MM.1S (cell line): ENCODE measurements at places on chromosomes 13 and 19.
A peak's percentile ranks its signal among the peaks of the same experiment; 100 is the strongest.

- H3K4me3 ChIP-seq: no peak overlapping the region
- no peaks in the 10 kb centered on the region for H3K27me3 ChIP-seq
- H3K4me1 ChIP-seq: no peaks in the 10 kb centered on the region
- no peak overlapping the region for H3K27ac ChIP-seq
- no peak for DNase-seq
Observed at GRCh38 chr13:37640499-37640898, 41.9 kb upstream of the POSTN start.

DNA sequence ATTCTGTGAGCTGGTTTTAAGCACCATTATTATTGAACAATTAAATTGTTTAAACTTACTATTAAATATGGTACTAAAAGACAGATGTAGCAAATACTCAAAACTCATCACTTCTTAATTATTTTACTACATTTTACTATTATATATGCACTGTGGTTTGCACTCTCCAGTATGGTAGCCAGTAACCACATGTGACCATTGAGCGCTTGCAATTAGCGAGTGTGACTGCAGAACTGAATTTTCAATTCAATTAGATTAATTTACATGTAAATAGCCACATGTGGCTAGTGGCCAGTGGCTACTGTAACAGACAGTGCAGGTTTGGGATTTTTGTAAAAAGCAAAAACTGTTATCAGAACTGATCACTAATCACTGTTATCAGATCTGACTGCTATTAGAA, 208.2 kb upstream of the SOX21 start:
- no peak overlapping the region for H3K27ac ChIP-seq
- no peaks in the 10 kb centered on the region for H3K27me3 ChIP-seq
- no peak overlapping the region for H3K4me3 ChIP-seq
- no peak for DNase-seq
- no peaks in the 10 kb centered on the region for H3K36me3 ChIP-seq
- no peaks in the 10 kb centered on the region for H3K4me1 ChIP-seq

DNA sequence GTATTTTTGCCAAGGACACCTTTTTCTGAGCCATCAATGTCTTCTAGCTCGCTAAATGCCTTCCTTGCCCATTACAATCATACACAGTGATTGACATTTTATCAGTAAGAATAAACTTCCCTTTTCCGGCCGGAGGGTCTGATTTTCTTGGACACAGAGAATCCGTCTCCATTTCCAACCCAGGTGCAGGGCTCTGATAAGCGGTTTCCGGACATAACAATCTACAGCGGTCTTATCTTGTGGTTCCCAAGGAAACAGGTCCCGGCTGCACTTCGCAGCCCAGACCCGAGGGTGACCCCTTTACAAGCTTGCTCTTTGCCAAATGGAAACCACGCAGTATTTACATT, 5.1 kb upstream of the ZNF77 start:
- H3K27ac ChIP-seq: no peak overlapping the region
- no peaks in the 10 kb centered on the region for H3K36me3 ChIP-seq
- no peak for DNase-seq
- peak overlapping the region; percentile 62 for H3K4me3 ChIP-seq

- H3K36me3 ChIP-seq: no peaks in the 10 kb centered on the region
- peaks cover 97% of the 10 kb centered on the region for H3K27me3 ChIP-seq
- no peaks in the 10 kb centered on the region for H3K4me1 ChIP-seq
- no peak overlapping the region for H3K27ac ChIP-seq
Observed at GRCh38 chr19:3401004-3401768, 34.8 kb downstream of the NFIC start.

- no peak for DNase-seq
- H3K4me3 ChIP-seq: no peak overlapping the region
- no peaks in the 10 kb centered on the region for H3K4me1 ChIP-seq
- no peak overlapping the region for H3K27ac ChIP-seq
Observed at GRCh38 chr13:27008733-27009132, 162.9 kb downstream of the USP12 start.

DNA sequence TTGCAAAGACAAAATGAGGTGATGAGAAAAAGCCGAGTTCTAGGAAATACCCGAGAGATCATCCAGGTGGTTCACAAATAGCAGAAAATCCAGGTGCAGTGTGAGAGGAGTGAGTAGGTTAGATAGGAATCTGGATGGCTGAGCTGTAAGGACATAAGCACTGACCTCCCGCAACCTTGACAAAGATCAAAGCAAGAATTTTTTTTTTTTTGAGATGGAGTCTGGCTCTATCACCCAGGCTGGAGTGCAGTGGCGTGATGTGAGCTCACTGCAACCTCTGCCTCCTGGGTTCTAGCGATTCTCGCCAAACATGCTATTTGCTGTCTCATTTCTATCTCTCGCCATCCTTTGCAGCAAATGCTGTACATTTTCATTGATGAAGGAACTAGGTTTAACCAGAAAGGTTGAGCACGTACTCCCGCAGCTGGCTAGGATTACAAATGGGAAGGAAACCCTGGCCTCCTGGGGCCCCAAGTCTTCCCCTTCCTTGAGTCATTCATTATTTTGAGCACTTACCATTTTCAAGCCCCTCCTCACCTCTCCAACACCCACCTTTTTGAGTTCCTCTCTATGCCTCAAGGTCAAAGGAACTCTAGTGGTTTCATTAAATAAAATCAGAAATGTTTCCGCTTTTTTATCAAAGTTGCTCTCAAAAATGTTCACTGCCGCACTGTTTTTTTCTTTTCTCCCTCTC, 38.8 kb downstream of the NLRP12 start:
- no peaks in the 10 kb centered on the region for H3K27me3 ChIP-seq
- no peaks in the 10 kb centered on the region for H3K4me1 ChIP-seq
- no peak for DNase-seq
- H3K27ac ChIP-seq: no peak overlapping the region

DNA sequence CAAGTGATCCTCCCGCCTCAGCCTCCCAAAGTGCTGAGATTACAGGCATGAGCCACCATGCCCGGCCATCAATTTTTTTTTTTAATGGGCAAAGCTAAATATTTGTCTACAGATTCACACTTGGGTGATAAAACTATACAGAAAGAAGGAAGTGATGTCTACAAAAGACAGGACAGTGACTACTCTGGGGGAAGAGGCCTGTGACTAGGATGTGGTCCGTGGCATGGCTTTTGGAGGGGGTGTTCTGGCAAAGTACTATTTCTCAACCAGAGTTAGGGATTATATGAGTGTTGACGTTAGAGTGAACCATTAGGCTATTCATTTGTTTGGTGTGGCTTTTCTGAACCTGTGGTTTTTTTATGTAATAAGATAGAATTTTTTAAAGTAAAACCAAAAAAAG, 42.7 kb downstream of the INSR start:
- no peak overlapping the region for H3K4me3 ChIP-seq
- H3K27me3 ChIP-seq: no peaks in the 10 kb centered on the region
- no peak for DNase-seq
- H3K4me1 ChIP-seq: no peaks in the 10 kb centered on the region

DNA sequence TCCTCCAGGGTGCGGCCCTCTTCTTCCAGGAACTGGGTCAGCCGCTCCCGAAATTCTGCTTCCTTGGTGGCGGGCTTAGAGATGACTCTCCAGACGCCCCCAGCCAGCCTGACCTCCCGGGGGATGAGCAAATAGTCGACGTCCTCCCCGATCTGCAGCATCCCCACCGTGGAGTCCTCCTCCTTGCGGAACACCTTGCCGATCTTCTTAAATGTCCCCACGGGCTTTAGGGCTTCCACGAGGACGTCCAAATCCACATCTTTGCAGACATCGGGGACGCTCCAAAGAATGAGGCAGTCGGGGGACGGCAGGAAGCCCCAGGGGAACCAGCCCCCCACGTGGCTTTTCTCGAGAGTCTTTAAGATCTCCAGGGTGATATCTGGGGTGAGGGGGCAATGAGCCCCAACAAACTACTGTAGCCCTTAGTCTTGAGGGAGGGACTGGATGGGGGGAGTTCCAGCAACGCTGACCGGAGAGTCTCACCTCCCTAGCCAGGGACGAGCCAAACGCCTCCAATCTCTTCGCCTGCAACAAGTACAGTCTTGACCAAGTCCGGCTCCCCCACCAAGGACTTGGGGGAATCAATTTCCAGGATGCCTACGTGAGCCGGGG, 608 bp downstream of the CCDC8 start:
- H3K4me3 ChIP-seq: no peak overlapping the region
- H3K27me3 ChIP-seq: peaks cover 82% of the 10 kb centered on the region
- no peak overlapping the region for H3K27ac ChIP-seq
- H3K4me1 ChIP-seq: no peaks in the 10 kb centered on the region

DNA sequence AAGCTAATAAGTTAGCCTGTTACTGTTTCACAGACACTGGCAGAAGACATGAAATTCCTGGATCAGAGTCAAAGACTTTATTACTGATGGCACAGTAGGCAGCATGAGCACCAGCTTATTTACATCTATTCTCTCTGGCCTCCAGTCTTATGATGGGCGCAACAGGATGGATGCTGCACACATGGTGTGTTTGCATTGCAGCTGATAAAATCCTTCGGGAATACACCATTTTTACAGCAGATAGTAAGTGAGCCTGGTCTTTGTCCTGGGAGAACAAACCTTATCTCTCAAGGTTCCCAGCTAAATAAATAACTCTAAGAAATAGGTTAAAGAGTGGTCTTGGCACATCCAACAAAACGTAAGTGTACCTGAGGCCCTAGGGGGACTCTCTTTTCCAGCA, 16.0 kb downstream of the EPSTI1 start:
- no peak overlapping the region for H3K4me3 ChIP-seq
- H3K27me3 ChIP-seq: no peaks in the 10 kb centered on the region
- H3K4me1 ChIP-seq: no peaks in the 10 kb centered on the region
- no peak for DNase-seq
- no peaks in the 10 kb centered on the region for H3K36me3 ChIP-seq

DNA sequence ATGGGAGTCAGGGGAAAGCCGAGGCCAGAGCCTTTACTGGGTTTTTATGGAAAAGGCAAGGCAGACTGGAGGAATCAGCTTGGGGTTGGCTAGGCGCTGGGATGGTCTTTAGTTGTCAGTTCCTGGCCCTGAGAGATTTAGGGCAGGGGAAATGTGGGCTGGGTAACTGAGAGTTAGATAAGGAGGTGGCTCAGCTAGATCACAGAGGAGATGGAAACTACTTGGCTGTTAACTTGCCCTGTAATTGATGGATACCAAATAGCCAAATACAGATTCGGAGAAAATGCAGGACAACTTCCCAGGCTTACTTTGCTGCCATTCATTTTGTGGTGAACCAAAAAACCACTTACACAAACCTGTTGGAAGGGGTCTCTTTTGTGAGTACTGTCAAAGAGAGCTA, 54.0 kb downstream of the LRCH1 start:
- H3K27ac ChIP-seq: no peak overlapping the region
- H3K27me3 ChIP-seq: no peaks in the 10 kb centered on the region
- DNase-seq: no peak
- H3K4me3 ChIP-seq: no peak overlapping the region

GRCh38 chr13:66693656-66694055, 536.5 kb downstream of the PCDH9 start:
- H3K4me1 ChIP-seq: no peaks in the 10 kb centered on the region
- no peaks in the 10 kb centered on the region for H3K36me3 ChIP-seq
- no peak overlapping the region for H3K4me3 ChIP-seq
- no peak overlapping the region for H3K27ac ChIP-seq

DNA sequence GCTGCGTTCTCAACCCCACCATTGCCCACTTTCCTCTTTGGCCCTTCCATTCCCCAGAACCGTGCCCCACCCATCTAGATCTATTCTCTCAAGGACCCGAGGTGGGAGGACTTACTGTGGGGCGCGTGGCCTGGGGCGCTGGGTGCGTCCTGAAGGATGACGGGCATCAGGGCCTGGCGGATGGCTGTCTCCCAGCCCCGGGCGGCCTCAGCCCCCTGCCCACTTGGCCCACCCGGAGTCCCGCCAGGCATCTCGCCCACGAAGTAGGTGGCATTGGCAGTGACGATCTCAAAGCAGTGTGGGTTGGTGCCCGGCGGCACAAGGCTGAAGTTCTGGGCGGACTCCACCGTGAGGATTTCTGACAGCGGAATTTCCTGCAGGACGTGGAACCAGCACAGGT, 23.2 kb downstream of the PRKD2 start:
- H3K4me1 ChIP-seq: no peaks in the 10 kb centered on the region
- H3K27me3 ChIP-seq: no peaks in the 10 kb centered on the region
- H3K36me3 ChIP-seq: peaks cover 23% of the 10 kb centered on the region
- DNase-seq: no peak

GRCh38 chr13:102235689-102236088, 166.2 kb downstream of the FGF14 start:
- no peaks in the 10 kb centered on the region for H3K36me3 ChIP-seq
- H3K27ac ChIP-seq: no peak overlapping the region
- no peak overlapping the region for H3K4me3 ChIP-seq
- DNase-seq: no peak
- no peaks in the 10 kb centered on the region for H3K27me3 ChIP-seq
- H3K4me1 ChIP-seq: no peaks in the 10 kb centered on the region

GRCh38 chr13:83883061-83883523, 818 bp upstream of the SLITRK1 start:
- H3K27me3 ChIP-seq: no peaks in the 10 kb centered on the region
- no peak overlapping the region for H3K4me3 ChIP-seq
- no peak for DNase-seq
- no peaks in the 10 kb centered on the region for H3K36me3 ChIP-seq

- H3K36me3 ChIP-seq: peaks cover 18% of the 10 kb centered on the region
- peaks cover 90% of the 10 kb centered on the region for H3K4me1 ChIP-seq
- peak; percentile 91 for DNase-seq
- no peak overlapping the region for H3K4me3 ChIP-seq
- no peaks in the 10 kb centered on the region for H3K27me3 ChIP-seq
Observed at GRCh38 chr13:114263578-114263977, 17.8 kb upstream of the UPF3A start.

DNA sequence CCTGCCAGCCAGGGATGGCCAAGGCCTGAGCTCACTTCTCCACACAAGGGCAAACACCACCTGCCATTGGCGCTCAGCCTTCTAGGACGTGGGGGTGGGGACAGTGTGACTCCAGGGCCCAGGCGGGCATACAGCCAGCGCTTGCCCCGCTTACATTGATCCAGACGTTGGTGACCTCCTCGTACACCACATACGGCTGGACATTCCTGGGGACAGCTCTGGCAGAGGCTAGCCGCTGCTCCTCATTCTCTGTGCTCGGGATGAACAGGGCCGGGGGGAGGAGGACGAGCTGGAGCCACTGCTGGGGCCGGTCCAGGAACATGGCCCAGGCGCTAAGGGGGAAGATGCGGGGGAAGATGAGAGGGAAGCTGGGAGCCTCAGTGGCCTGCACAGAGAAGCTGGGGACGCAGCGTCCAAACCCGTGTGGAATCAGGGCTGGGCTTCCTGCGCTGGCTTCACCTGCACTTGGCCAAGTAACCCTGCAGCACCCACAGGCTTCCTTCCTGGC, 25.1 kb upstream of the MYDGF start:
- H3K27me3 ChIP-seq: no peaks in the 10 kb centered on the region
- H3K4me3 ChIP-seq: no peak overlapping the region
- no peaks in the 10 kb centered on the region for H3K36me3 ChIP-seq
- DNase-seq: no peak
- no peaks in the 10 kb centered on the region for H3K4me1 ChIP-seq

- peak; percentile 27 for DNase-seq
- no peak overlapping the region for H3K4me3 ChIP-seq
- H3K27me3 ChIP-seq: no peaks in the 10 kb centered on the region
- no peak overlapping the region for H3K27ac ChIP-seq
Observed at GRCh38 chr13:19618977-19619376, 14.5 kb upstream of the MPHOSPH8 start.
